K562 (cell line): ENCODE measurements at places on chromosomes 11 and 22.

GRCh38 chr22:28397306-28397705 lies 282.3 kb downstream of the TTC28 start:
- no peak for DNase-seq

GRCh38 chr11:75013051-75013450 lies 24.3 kb downstream of the NEU3 start:
- DNase-seq, result peak; percentile 65

DNA sequence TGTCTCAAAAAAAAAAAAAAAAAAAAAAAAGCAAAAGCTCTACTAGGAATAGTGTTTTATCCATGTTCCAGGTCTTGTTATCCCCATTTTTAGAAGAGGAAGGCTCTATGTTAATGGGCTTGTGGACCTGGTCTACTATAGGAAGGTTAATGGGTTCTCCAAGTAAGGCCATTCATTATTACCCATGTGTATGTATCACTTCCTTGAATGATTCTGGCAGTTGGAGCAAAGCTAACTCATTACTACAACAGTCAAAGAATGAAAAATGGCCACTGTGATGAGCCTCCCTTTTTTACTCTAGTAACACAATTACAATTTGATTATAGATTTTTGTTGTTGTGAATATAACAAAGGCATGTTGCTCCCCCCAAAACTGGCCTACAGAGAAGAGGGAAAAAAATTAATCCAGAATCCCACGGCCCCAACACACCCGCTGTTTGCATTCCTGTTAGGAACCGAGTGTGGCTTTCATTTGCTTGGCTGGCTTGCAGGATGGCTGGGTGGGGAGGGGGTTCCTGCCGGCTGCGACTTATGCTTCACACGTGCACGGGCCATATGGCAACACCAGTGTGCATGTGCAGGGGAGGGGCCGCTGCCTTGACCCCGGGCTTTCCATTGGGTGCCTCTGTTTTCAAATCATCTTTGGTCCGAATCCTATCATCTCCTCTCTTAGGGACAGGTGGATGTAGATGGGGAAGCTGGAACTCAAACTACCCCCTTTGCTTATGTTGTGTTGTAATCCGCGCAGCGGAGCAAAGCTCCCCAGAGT lies 148.8 kb downstream of the HIPK3 start:
- no peak for DNase-seq

GRCh38 chr22:37749226-37749625 lies 52.4 kb downstream of the TRIOBP start:
- no peak for DNase-seq

DNA sequence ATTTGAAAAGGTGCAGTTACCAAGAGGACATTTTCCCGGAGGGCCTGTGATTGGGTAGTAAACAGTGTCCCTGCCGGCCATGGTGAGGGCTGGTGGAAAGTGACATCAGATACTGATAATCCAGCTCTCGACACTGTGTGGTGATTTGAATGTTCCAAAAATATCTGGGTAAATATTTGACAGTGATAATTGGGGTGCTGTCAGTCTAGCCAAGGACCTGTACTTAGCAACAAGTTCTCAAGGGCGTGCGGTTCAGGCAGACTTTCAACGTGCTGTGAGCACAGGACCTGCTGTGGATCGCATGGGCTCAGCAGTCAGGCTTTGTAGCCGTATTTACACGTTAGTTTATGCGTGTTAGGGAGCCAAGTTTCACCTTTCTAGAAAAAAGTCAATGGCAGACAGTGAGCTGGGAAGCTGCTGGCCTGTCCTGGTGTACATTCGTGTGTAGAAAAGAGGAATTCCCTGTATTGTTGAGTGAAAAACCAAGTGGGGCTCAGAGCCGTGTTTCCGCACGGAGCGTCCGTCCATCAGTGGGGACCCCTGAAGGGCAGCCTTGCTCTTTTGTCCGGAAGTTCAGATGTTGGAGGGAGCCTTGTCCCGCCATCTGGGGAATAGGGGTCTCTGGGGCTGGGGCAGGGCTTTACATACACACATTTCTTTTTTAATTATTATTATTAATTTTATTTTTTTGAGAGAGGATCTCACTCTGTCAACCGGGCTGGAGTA lies 11.3 kb downstream of the TRMU start:
- no peak for DNase-seq

- DNase-seq, result no peak
Observed at GRCh38 chr11:10328314-10329098, 23.6 kb downstream of the ADM start.

DNA sequence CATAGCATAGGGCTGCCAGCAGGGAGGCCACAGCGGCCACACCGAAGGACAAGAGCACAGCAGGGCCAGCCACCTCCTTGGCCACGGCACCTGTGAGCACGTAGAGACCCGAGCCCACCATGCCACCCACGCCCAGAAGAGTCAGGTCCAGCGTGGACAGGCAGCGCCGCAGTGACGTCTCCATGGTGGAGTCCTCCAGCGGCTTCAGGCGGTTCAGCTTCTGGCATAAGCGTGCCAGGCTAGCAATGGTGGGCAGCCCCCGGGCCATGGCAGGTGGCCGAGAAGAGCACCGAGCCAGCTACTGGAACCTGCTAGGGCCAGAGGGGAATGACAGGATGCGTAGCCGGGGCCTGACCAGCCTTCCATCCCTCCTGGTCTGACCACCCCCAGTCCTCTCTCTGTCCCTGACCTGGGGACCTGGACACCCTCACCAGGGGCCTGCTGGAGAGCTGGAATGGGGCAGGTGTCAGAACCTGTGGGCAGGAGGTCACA lies 770 bp downstream of the SLC7A4 start:
- DNase-seq, result no peak

DNA sequence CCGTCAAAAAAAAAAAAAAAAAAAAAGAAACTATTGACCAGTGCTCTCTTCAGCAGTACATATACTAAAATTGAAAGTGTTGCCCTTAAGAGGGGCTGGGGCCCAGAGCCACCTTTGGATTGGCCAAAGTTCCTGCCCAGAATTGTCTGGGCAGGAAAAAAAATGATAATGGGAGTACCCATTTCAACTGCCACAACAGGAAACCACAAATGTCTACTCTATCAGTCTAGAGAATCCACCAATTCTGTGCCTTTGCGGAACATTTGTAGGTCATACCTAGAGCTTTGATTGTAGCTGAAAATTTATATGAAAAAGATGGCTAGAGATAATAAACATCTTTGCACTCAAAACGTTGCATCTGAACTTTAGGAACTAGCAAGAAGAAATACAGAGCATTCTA lies 69.4 kb downstream of the FAM76B start:
- no peak for DNase-seq
